ENCODE measurements at places on chromosomes 11 and 22. TPM values are rescaled to one million over a fixed set of nuclear protein-coding genes. Genes with fewer than 3 reads are reported as not detected.

OR52I2 gene
- not detected for polyA plus RNA-seq

FXYD2 gene
- not detected for polyA plus RNA-seq

C22orf42 gene
- polyA plus RNA-seq, result not detected

FAM180B gene
- polyA plus RNA-seq, result not detected

SLC29A2 gene
- polyA plus RNA-seq, result 1.7 TPM

All from keratinocyte (primary cell).